ENCODE measurements at places on chromosomes 12 and 14.

GRCh38 chr12:40499856-40500255 lies 192.4 kb upstream of the CNTN1 start:
- no peak for DNase-seq

GRCh38 chr14:59316151-59316830 lies 127.8 kb downstream of the DAAM1 start:
- DNase-seq: no peak

DNA sequence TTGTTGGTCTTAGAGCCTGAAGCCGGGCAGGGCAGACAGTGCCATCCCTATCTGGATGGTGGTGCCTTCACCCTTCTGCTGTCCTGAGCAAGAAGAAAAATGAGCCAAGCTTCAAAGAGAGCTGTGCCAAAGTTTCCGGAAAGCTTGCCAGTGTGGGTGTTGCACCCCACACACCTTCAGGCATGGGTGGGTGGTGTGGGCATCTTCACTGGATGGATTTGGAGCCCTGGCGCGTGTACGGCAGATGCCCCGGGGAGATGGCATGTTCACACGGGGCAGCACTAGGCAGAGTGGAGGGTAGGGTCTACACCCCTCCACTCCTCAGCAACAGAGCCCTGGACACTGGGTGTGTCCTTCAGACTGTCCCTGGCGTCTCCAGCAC lies 33.0 kb downstream of the PACS2 start:
- no peak for DNase-seq

- no peak for DNase-seq
Measured at GRCh38 chr14:33767586-33768457, 183.1 kb downstream of the EGLN3 start.

- no peak for DNase-seq
Measured at GRCh38 chr14:99606359-99606758, 2.4 kb upstream of the CCDC85C start.

DNA sequence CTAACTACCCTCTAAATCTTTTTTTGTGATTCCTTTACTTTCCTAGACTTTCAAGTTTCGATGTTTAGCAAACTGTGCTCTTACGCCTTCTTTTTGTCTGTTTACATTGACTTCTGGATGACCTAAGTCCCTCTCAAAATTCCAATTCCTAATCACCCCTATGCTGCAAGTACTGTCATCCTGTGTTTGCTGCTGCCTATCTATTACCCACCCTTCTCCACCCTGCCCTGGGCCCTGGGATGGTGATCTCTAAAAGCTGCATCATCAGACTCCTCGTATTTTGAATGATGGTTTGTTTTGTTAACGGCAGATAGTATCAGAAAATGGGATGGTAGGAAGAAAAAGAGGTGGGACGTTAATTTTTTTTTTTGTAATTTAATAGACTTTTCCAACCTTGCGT lies 272.1 kb downstream of the DIO2 start:
- DNase-seq: no peak

GRCh38 chr14:89165189-89166181 lies 251.5 kb downstream of the FOXN3 start:
- DNase-seq: peak; percentile 9
